Mesenteric fat pad (tissue), 1 donor: ENCODE measurements at places on chromosomes 12 and 14. TPM values are rescaled to one million over a fixed set of nuclear protein-coding genes. Genes with fewer than 3 reads are reported as not detected.

ADAMTS20 gene
- not detected for total RNA-seq

DNA sequence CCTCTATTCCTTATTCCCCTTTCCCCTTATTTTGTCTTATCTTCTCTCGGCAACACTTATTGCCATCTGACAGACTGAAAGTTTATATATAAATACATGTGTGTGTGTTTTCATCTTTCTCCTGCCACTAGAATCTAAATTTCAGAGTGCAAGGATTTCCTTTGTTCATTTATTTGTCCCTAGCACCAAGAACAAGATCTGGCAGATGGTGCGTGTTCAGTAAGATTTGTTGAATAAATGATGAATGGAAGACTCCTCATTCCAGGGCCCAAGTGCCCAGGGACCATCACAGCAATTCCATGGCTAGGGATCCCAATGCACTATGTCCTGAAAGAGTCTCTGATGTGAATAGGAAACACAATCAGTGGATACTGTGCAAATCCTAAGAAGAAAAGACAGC, 97.9 kb upstream of the EEA1 start:
- no peak for DNase-seq

GRCh38 chr12:92639017-92639416, 63.8 kb upstream of the PLEKHG7 start:
- no peak for DNase-seq

GPR135 gene
- 7.5 TPM for total RNA-seq
